ENCODE measurements at places on chromosomes 2 and 18.

GRCh38 chr2:109266998-109267854 lies 138.2 kb downstream of the SH3RF3 start:
- no peak for DNase-seq

DNA sequence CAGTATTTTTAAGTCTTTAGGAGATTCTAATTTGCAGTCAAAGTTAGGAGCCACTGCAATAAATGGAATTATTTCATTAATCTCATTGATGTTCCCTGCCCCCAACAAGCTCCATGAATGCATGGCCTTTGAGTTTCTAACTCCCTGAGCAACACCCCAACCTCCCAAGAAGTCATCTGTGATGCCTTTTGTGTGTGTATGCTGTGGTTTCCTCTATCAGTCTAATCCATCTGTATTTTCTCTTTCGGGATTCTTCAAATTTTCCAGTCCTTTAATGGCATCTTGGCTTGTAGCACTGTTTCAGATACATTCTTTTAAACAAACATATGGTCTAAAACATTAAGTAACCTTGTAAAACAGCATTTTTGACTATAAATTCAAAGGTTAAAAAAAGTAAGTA lies 16.8 kb downstream of the SERPINB10 start:
- no peak for DNase-seq

GRCh38 chr2:16760426-16760825 lies 94.8 kb upstream of the CYRIA start:
- DNase-seq = no peak

DNA sequence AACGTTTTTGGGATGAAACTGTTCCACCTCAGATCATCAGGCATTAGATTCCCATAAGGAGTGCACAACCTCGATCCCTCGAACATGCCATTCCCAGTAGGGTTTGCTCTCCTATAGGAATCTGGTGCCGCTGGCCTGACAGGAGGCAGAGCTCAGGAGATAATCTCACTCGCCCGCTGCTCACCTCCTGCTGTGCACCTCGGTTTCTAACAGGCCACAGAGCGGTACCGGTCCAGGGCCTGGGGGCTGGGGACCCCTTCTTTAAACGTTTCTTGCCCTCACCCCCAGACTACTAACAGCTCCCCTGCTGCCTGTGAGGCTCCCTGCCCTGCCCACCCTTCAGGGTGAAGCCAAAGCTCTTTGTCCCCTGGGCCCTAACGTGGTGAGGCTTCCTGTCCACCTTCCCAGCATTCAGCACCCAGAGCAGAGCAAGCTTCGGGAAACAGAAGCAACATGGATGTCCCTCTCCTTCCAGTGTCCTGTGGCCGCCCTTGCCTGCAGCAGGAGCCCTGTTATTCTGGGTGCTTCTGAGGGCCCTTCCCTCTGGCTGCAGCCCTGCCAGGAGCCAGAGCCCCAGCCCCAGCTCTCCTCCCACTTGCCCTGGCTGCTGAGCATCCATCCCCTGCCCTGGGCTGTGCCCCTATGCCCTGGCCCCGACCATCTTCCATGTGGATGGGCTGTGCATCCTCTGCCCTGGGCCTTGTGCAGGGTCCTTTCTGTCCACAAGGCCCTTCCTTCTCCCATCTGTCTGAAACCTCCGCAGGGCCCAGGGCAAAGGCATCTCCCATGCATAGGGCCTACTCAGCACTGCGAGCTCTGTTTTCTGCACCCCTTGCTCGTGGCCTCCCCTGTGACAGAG lies 140.1 kb downstream of the MBP start:
- no peak for DNase-seq

DNA sequence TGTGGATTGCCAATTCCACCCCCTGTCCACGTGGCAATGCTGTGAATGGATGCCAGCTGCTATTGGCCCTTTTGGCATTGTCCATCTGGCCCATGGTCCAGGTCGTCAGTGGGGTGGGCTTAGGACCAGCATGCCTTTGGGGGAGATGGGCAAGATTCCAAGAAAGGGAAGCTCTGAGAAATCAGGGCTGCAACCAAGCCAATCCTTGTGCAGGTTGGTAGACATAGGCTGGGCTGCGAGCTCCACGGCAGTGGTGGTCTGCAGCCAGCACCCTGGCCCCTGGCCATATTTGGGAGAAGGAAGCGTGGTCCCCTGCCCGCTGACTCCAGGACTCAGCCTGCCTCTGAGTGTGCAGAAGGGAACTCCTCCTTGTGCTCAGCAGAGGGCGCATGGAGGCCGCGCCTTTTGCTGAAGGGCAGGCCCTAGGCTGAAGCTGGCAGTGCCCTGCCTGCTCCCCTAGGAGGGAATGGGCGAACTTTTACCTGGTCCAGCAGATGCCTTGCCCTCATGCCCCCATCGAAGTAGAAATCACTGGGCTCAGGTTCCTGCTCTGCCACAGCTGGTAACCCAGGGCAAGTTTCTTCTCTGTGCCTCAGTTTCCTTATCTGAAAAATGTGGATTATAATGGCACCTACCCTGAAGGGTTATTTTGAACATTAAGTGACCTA lies 5.4 kb downstream of the SPR start:
- peak; percentile 64 for DNase-seq

DNA sequence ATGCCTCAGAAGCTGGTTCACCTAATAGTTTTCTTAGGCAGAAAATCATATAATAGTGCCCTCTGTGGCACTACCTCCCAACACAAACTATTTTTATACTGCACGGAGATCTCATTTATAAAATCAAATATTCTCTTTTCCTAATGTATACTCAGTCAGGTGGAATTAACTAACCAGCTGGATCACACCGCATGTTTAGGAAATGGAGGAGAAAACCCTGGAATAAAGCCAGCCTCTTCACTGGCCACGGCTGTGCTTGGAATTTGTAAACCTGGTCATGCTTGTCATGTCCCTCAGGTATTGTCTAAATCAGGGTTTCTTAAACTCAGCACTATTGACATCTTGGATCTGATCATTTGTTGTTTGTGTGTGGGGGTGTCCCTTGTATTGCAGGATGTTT lies 85.6 kb downstream of the DOCK10 start:
- DNase-seq = no peak

DNA sequence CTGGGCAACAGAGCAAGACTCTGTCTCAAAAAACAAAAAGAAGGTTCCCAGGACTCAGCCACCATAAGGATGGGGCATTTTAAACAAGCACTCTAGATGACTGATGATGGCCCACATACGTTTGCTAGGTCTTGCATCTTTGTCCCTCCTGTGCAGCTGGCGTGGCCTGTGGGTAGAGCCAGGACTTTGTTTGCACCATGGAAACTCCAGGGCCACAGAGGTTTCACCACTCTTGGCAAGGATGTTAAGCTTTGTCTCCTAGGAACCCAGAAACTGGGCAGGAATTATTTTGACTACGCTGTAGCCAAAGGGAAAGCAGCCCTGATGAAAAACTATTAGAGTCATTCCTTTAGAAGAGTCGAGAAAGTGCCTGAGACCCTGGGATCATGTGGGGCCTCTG lies 75.3 kb upstream of the STPG4 start:
- DNase-seq = peak; percentile 57

DNA sequence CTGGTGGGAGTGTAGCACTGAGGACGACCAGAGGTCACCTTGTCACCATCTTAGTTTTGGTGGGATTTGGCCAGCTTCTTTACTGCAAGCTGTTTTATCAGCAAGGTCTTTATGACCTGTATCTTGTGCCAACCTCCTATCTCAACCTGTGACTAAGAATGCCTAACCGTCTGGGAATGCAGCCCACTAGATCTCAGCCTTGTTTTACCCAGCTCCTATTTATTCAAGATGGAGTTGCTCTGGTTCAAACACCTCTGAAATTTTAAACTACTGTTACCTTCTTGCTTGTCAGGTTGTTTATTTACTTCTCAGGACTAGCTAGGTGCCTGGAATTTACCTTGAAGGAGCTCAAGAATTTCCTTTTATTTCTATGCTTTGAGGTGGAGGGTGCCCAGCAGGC lies 9.5 kb upstream of the KCNG3 start:
- no peak for DNase-seq

- no peak for DNase-seq
These were observed 15.4 kb downstream of the NAB1 start for GRCh38 chr2:190664240-190664639.

DNA sequence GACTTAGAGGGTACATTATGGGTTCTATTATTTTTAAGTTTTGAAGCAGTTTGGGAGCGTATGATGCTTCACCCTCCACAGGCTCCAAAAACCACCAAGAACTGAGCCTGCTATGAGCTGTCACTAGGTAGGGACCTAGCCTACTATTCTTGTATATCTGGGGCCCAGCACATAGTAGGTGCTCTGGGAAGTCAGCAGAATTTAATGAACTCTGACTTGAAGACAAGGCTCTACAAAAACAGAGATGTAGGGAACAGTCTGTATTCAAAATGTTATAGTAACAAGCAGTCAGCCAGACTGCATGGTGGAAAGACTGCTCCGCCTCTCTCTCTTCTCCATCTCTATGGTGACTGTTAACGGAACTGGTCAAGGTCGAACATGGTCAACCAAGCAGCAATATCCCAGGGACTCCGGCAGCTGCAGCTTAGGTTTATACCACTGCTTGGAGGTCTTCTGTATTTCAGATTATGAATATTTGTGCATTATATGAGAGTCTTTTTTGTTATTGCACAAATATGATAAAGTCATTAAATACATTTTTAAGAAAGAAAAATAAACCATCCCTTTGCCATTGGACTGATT lies 22.2 kb upstream of the YWHAQ start:
- no peak for DNase-seq
